ENCODE measurements at places on chromosomes 5 and 9.

- DNase-seq = no peak
Measured at GRCh38 chr9:85258823-85259370, 482.9 kb downstream of the AGTPBP1 start.

DNA sequence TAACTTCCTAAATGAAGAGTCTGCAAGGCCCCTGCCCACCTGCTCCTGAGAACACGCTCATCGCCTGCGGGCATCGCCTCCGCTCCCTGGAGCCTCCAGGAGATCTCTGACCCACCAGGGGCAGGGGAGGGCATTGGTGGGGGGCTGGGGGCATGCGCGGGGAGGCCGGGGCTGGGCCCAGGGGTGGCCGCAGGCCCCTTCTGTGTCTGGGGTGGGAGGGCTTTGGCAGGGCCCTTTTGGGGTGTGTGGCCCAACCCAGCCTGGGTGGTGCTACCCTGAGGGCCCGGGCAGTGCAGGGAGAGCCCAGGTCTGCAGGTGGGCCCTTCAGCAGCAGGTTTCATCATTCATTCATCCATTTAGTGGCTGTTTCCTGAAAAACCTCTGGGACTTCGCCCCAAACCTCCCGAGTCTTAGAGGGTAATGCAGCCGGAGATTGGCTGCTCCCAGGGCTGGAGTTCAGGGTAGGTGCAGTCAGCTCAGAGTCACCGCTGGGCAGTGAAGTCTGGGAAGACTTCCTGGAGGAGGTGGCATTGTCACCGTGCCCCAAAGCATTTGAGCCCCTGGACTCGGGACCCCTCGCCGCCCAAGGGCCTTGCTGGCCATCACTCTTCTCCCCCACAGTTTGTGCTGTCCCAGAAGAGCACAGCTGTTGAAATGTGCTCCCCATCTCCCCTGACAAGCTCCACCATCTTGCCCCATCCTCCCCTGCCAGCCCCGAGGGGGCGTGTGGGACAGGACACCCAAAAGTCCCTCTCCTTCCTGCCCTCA lies 255.1 kb downstream of the PARP8 start:
- no peak for DNase-seq

GRCh38 chr9:137387114-137387890 lies 35.7 kb downstream of the EXD3 start:
- no peak for DNase-seq

GRCh38 chr9:78280982-78281668 lies 15.8 kb upstream of the PSAT1 start:
- no peak for DNase-seq

GRCh38 chr9:133003071-133003461 lies 24.6 kb downstream of the GFI1B start:
- DNase-seq = no peak

DNA sequence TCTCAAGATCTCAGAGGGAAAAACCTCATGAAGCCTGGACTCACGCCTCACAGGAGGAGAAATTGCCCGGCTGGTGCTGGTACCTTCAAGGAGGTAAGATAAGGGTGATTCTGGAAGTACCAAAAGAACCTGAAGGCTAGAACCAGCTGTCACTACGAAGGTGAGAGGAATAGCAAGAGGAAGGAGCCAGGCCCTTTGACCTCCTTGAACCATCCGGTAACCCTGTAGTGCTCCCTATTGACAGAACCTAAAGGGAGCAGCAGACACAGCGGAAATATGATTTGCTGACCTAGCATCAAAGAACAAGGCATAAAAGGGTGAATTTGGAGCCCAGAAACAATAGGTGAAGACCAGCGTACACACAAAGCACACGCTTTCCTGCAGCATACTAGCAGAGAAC lies 92.2 kb downstream of the DOCK8 start:
- DNase-seq = no peak

DNA sequence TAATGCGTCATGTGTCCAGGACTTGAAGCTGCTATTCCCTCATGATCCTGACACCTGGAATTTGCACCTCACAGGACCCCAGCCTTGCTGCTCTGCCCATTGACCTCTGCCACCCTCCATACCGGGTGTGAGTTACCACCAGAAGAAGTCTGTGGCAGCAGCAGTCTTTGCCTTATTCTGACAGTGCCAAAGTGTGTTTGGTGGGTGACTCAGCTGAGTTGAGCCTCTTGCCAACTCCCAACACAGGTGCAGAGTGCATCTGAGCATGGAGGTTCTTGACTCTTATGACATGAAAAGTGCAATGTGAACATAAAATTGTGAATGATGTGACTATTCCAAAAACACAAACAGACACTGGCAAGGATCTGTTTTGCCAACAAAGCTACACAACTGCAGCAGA lies 1166.5 kb upstream of the CDH18 start:
- no peak for DNase-seq

DNA sequence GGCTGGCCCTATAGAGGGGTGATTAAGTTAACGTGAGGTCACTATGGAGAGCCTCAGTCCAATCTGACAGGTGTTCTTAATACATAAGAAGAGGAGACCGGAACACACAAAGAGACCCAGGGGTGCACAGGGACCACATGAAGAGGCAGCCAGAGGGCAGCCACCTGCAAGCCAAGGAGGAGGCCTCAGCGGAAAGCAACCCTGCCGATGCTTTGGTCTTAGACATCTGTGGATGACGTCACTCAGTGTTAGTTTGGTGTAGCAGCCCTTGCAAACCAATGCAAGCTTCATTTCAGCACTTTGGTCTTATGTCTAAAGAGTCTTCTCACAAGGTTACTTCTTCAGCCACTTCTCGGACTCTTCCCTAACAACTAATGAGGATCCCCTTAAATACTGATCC lies 47.6 kb upstream of the GRHPR start:
- no peak for DNase-seq

GRCh38 chr5:59575648-59576445 lies 317.7 kb downstream of the PDE4D start:
- no peak for DNase-seq

- no peak for DNase-seq
Measured at GRCh38 chr9:97936998-97937397, 974 bp downstream of the HEMGN start.

- DNase-seq = no peak
Measured at GRCh38 chr9:131111186-131111853, 14.1 kb upstream of the NUP214 start.

- no peak for DNase-seq
Measured at GRCh38 chr5:72464071-72464470, 43.1 kb downstream of the ZNF366 start.

DNA sequence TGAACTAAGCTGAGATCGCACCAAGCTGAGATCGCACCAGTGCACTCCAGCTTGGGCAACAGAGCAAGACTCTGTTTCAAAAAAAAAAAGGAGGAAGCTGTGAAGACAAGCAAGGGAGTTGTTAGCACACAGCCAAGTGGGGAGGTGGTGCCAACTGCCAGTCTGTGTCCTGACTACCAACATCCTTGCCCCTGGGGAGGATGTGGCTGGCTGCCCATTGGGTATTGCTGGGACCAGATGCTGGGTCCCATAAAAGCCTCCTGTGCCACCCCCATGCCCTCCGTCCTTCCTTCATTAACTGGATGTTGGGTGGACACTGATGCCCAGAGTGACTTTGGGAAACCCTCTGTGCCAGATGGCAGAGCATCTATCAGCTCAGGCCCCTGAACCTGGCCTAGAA lies 157.1 kb upstream of the COL5A1 start:
- DNase-seq = no peak

DNA sequence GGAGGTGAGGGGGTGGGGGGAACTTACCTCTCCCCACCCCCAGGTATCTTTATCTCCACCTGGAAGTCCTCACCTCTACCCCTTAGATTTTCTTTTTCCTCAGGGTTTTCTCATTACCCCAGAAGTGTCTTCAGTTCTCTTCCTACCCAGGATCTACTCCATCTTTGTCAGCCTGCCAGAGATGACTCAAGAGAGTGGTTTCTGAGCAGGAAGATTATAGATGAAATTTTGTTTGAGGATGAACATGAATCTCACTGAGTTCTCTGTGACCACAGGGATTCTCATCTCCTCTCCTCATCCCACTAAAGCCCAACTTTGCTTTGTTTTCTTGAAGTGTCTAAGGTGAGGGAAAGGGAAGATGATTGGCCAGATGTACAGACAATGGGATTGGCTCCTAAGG lies 5.2 kb upstream of the HINT2 start:
- DNase-seq = no peak

DNA sequence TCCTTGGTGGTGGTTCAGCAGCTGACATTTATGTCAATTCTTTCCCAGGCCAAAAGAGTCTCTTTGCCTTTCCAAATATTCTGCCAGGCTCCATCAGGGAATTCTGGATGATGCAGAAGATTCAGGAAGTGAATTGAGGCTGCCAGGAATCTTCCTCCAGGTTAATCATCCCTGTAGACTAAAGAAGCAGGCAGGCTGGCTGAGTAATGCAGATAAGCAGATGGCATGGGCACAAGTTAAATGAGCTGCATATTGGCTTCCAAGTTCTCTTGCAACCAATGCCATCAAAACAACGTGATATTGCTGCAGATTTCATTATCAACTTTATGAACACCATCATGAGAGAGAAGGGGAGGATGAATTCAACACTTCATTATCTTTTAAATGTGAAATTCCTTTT lies 324.5 kb downstream of the KCNN2 start:
- no peak for DNase-seq

DNA sequence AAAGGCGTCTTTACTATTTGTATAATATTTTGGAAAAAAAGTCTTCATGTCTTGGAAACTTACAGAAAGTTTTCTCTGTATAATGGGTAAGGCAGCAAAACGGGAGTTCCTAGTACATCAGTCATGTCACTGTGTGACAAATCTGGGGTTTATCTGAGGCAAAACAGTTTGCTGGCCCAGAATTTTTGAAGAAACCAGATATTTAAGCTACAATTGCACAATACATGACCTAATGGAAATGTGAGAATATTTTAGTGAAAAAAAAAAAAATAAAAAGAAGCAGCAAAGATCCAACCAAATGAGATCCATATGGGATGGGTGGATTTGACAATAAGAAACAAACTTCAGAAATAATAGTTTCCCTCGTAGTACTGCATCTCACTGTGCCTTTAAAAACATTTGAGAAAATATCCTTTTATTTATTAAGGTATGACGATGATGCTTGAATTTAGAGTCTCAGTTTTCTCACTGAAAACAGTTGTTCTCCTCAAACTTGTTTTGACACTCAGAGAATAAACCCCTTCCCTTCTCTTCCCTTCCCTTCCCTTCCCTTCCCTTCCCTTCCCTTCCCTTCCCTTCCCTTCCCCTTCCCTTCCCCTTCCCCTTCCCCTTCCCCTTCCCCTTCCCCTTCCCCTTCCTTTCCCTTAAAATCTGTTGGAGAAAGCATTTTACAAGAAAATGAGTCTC lies 180.5 kb upstream of the TUT7 start:
- DNase-seq = no peak

DNA sequence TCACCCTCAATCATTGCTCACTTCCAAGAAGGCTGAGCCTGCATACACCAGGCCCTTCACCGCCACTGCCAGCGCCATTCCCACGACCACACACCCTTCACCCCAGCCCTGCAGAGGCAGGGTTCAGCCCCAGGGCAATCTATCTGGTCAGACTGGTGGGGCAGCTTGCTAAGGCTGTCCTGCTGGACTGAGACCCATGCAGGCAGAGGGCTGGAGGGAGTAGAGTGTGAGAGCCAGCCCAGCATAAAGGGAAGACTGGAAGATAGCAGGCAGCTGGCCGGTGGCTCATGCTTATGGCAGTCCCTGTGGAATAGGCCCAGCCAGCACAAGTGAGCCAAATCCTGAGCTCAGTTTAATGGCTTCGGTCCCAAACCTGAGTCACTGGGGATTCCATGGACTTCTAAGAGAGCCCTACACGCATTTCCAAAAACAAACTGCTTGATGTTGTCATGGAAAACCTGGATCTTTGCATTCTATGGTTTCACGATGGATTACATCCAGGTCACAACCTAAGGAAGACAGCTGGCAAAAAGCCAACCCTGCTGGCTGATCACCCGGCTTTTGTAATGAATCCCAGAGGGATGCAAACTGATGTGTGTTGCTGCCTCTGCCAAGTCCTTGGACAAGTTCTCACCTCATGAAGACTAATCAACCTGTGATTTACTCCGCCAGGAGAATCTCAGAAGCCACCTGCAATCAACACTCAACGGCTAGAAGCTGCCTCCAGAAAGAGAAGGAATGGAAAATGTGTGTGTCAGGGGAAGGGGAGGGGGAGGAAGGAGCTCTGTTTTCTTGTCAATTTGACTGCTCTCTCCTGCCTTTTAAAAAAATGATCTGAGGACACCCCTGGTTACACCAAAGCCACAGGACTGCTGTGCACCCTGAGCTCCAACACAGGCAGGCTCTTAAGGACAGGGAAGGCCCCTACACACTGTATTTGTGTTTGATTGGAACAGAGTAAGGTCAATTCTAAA lies 143.6 kb downstream of the LHFPL2 start:
- DNase-seq = no peak

DNA sequence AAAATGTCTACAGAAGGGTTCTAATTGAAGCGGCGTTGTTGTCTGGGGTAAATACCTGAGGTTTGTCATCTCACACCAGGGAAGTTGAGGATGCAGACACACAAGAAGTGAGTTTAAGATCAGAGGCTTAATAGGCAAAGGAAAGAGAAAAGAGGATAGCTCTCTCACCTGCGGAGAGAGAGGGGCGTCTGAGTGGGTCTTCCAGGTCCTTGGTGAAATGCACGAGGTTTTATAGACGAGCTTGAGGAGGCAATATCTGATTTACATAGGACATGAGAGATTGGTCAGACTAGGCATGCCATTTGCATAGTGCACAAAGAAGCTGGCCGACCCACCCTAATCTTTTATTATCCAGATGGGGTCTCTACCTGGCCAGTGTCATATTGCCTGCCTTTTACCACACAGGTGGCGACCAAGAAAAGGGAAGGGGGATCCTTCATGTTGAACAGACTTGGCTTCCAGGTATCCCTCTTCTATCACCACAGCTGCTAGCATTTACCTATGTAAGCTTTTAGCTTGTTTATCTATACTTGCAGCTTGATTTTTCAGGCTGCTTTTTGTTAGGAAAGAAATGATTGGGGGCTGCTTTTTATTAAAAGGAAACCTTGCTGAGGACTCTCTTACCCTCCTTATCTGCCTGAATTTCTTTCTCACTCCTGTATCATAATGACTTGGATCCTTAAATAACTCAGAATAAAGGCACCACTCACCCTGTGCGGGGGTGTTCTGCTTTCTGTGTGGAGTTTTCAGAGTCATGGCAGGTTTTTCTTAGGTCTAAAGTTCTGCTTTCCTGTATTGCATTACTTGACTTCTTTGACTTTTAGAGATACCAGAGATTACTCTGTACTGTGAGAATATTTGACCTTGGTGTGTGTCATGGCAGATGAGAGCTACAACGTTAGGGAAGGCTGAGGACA lies 9.4 kb upstream of the GLT6D1 start:
- no peak for DNase-seq

- DNase-seq = no peak
Measured at GRCh38 chr5:139690064-139690802, 42.1 kb downstream of the CXXC5 start.

- no peak for DNase-seq
Measured at GRCh38 chr9:74577956-74578355, 80.8 kb downstream of the RORB start.

DNA sequence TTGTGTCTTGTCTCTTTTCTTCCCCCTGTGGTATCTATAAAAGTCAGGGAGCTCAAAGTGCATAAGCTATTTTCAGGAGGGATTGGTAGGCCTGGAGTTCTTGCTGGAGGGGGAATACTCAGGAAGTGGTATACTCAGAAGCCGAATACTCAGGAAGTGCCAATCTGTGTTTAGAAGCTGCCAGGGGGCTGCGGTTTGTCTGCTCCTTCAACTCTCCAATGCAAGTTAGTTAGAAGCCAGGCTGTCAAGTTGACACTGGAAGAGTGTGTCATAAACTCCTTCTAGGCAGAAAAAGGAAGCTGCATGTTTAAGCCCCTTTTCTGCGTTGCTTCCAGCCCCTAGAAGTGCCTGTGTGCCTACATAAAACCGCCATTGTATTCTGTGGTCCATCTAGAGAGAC lies 366.5 kb downstream of the TAF11L14 start:
- DNase-seq = no peak

- DNase-seq = no peak
Measured at GRCh38 chr5:156824800-156825199, 25.3 kb upstream of the PPP1R2B start.

Measured in activated naive CD4-positive, alpha-beta T cell (primary cell).